ENCODE measurements at places on chromosomes 6 and 20.

- no peak for DNase-seq
Measured at GRCh38 chr6:17036065-17036393, 65.8 kb upstream of the STMND1 start.

DNA sequence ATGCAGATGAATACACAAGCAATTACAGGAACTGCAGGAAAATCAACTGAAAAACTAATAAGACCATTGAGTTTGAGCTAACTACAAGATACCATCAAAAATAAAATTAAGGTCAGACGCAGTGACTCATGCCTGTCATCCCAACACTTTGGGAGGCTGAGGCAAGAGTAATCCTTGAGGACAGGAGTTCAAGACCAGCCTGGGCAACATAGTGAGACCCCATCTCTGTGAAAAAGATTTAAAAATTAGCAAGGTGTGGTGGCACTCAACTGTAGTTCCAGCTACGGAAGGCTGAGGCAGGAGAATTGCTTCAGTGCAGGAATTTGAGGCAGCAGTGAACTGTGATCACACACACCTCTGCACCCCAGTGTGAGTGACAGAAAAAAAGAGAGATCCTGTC, 419.9 kb upstream of the SOX4 start:
- no peak for DNase-seq

DNA sequence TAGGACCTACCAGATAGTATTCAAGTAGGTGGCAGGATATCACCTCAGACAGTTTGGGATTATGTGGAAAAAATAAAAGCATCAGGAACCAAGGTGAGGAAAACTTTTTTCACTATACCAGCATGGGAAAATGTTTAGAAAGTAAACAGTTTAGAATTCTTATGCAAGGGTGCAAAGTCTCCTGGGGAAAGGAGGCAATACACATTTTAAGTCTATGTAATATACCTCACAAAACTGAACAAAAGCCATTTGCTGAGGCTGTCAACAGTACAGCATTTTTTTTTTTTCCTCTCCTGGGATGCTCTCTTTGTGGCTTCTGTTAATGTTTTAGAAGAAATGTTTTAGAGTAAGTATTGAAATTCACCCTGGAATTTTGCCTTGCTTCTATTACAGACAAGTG, 73.5 kb downstream of the PHF3 start:
- DNase-seq = no peak

GRCh38 chr6:146968041-146968760, 236.0 kb upstream of the STXBP5 start:
- no peak for DNase-seq

GRCh38 chr20:47318586-47319516, 37.6 kb downstream of the ZMYND8 start:
- no peak for DNase-seq

DNA sequence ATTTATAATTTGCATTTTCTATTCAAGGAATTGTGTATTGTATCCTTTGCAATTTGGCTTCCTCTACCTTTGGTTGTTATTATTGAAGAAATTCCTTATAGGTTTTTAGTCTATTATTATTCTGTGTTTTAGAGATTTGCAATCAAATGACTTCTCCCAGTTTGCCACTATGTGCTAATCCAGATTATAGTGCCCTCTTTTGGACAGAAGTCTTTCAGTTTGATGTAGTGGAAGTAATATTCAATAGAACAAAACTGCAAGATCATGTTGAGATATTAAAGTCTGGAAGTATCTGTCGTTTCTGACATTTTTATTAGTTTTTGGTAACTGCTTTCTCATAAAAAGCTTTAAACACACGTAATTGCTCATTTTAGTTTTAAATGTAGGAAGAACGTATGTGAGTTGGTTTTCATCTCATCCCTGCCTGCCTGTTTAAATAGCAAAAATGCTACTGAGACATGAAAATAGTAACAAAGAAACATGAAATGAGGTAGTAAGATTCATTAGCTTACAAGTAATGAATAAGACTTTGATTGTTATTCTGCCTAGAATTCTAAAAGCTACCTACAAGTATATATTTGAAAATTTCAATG, 72.8 kb downstream of the RTN4IP1 start:
- peak; percentile 7 for DNase-seq

GRCh38 chr20:45157962-45158361, 16.7 kb upstream of the PI3 start:
- DNase-seq = no peak

DNA sequence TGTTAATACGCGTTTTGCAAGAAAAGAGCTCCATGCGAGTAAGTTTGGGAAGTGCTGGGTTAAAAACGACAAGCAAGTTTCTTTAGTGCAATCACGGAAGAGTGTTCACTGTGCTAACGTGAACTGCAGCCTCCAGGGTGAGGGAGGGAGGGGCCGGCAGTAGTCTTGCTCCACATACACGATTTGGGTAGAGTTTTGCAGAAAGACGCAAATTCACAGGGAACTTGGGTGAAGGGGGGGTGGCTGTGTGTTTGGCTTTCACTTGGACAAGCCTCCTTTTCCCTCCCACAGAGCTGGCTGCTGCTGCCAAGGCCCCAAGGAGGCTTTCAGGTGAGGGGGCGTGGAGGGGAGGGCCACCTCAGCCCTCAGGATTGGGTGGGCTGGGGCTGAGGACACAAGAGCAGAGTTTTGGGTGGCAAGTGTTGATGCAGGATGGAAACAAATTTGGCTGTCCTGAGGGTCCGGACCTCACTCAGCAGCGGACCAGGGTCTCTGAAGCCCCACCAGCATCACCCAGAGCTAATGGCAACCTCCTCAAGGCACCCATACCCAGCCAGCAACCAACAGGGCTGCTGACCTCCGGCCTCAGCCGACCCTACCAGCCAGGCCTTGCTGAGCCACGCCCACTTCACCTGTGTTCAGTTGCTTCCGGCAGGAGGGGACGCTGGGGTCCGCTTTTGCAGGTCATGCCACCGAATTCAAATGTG, 204.5 kb downstream of the ERMARD start:
- DNase-seq = no peak

Measured in NCI-H1694 (cell line).